Inflammatory macrophage treated with lipopolysaccharide for 4 hours (primary cell): ENCODE measurements at places on chromosomes 4 and X.

DNA sequence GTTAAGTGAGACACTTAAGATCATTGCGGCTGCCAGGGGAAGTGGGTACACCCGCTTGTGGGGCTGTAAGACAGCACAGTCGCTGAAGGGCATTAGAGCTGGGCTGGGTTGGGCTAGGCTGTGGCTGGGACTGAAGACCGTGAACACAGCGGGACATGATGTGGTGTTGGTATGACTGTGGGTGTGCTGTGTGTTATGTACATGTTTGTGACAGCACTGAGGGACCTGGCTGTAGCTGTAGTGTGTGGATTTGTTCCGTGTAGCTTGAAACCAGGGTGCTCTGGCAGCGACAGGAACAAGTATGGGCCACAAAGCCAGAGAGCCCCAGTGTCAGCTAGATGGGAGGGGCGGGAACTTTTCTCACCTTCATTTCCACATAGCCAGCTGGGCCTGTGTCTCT lies 82.1 kb downstream of the NHSL2 start:
- DNase-seq = peak; percentile 4

- DNase-seq = no peak
These were observed 60.4 kb downstream of the SLC10A6 start for GRCh38 chr4:86788826-86789225.

DNA sequence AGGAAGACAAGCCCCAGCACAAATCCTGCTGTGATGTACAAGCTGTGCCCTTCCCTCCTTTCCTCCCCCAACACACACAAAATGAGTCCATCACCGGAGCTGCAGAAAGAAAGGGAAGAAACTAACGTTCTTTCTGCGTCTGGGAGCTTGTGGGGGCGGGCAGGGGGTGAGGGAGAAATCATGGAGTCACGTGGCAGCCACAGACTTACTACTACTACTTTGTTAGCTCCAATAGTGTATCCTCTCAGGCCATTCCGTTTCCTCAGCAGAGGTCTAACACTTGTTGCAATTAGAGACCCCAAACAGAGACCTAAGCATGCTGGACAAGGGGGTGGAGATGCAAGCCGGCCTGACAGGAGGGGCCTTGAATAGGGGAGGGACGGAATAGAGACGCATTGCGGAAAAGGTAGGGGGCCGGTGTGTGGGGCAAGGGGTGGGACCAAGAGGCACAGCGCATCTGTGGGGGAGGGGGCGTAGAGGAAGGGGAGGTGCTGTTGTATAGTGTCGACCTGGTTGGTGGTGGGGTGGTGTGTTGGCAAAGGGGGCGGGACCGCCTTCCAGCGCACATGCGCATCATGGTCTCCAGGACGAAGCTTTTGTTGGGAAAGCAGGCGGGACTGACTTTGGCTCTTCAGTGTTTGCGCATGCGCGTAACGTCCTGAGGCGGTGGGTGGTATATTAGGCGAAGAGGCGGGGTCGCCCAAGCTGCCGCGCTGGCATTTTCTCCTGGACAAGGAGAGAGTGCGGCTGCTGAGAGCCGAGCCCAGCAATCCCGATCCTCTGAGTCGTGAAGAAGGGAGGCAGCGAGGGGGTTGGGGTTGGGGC lies at the start of gene MAGED1:
TSS of gene MAGED1 (plus strand) at position 703 of the 825 bp plus-strand sequence. CDS start 682 bp downstream, outside the sequence.
- peak; percentile 65 for DNase-seq

- no peak for DNase-seq
These were observed 155.8 kb downstream of the TEX13C start for GRCh38 chrX:125475482-125475881.

DNA sequence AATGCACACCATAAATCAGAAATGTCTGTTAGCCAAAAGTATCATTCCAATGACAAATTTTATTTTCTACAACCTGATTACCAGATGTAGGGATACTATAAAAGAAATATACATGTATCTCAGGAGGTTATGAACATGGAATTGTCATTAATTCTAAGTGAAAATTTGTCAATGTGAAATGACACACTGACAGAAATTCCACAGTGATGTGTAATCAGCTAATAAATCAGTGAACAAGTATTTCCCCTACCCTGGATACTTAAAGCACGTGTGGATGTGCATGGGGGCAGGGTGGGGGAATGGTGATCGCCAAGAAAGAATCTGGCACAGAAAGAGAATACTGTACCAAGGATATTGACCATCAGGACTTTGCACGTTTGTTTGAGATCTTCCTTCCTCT lies 123.6 kb downstream of the SH3RF1 start:
- no peak for DNase-seq

- DNase-seq = peak; percentile 58
These were observed 37.2 kb downstream of the CLCN3 start for GRCh38 chr4:169657470-169658107.

GRCh38 chr4:76296286-76296820 lies 10.2 kb upstream of the STBD1 start:
- DNase-seq = peak; percentile 67

DNA sequence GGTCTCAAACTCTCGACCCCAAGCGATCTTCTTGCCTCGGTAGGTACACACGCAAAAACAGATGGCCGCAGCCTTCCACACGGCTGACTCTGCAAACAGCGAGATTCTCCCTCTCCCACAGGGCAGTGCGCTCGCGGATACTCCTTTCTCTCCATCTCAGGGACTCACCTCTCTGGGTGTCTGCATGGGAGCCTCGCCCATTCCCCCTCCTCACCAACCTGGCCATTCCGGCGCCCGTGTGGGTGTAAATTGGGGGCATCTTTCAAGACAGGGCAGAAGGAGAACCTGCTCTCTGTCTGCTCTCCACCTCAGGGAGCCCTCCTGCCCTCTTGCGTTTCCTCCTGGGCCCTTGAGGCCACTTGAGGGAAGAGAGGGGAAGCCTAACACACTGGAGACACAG lies 4.4 kb downstream of the CTAG2 start:
- no peak for DNase-seq

- DNase-seq = no peak
These were observed 66.0 kb upstream of the STOX2 start for GRCh38 chr4:183838987-183839712.

GRCh38 chr4:70059149-70059548 lies 8.9 kb downstream of the HTN1 start:
- DNase-seq = no peak

GRCh38 chrX:110914281-110914680 lies 118.7 kb upstream of the CHRDL1 start:
- no peak for DNase-seq

- no peak for DNase-seq
These were observed 117.0 kb downstream of the CBLL2 start for GRCh38 chrX:22389556-22390179.

- DNase-seq = no peak
These were observed 20.8 kb downstream of the ATP5ME start for GRCh38 chr4:653080-653821.
